Activated CD4-positive, alpha-beta T cell treated with anti-CD3 and anti-CD28 coated beads for 24 hours (primary cell): ENCODE measurements at places on chromosomes 5 and 9.
A peak's percentile ranks its signal among the peaks of the same experiment; 100 is the strongest.

- no peak for DNase-seq
These were observed 545 bp upstream of the CTSV start for GRCh38 chr9:97039514-97039860.

DNA sequence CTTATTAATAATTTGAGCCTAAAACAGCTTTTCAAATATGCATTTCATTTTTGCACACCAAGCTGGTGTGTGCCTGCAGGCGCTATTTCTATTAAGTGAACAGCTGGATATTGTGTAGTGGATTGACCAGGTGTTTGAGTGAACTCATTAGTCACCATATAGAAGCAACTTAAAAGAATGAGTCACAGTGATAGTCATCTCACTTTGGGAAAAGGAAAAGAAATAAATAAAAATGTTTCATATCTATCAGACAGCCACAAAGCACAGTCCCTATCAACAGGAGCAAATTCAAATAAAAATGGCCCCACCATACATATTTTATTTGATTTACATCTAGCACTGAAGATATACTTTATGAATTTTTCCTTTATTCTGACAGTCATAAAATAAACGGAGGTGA, 456.5 kb upstream of the CDH9 start:
- no peak for DNase-seq

DNA sequence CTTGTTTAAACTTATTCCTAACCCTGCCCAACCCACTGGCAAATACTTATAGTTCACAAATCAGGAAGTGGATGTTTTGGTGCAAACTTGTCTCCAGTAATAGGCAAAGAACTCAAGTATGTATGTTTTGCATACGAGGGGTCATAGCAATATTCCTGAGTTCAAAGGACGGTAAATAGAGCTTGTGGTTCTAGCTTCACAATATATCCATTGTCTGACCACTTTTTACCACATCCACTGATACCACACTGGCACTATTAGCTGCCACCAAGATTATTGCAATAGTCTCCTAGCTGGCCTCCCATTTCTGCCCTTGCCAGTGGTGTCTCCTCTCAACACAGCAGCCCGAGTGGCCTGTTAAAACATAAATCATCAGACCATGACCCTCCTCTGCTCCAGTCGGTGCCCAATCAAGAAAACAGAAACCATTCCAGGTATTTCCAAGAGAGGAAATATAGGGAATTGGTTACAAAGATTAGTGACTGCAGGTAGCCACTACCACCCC, 17.0 kb downstream of the GRXCR2 start:
- no peak for DNase-seq

DNA sequence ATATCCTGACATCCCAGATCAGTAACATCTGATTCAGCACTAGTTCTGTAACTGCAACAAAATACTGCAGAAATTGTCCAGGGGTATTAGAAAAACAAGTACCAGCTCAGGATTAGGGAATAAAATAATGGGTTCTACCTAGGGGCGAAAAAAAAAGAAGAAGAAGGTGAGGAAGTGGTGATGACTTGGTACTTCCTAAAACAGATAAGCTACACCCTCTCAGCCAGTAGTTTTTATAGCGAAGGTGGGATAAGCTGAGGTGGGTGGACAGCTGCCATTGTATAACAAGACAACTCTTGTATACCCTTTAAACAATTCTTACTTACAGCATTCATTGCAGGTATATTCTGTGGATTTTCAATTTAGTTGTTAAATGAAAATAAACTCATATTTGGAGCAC, 19.1 kb downstream of the RAPGEF6 start:
- no peak for DNase-seq

DNA sequence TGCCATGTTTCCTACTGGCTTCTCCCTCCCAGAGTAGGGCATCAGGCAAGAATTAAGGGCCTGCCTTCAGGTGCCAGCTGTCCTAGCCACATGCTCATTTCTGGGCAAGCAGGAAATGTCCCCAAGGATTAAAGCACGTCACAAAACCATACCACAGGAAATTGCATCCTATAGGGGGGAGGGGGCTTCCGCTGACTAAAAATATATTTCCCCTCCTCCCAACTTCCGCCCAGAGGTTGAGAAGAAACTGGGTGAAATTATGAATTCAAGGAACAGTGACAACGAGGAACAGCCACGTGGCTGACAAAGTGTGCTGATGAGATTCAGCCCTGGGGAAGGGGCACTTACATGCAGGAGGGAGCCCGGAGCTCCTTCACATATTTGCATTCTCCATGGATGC, 4.1 kb downstream of the HBEGF start:
- DNase-seq: no peak

- DNase-seq: no peak
These were observed 607.5 kb upstream of the SEMA6A start for GRCh38 chr5:117182104-117182503.

DNA sequence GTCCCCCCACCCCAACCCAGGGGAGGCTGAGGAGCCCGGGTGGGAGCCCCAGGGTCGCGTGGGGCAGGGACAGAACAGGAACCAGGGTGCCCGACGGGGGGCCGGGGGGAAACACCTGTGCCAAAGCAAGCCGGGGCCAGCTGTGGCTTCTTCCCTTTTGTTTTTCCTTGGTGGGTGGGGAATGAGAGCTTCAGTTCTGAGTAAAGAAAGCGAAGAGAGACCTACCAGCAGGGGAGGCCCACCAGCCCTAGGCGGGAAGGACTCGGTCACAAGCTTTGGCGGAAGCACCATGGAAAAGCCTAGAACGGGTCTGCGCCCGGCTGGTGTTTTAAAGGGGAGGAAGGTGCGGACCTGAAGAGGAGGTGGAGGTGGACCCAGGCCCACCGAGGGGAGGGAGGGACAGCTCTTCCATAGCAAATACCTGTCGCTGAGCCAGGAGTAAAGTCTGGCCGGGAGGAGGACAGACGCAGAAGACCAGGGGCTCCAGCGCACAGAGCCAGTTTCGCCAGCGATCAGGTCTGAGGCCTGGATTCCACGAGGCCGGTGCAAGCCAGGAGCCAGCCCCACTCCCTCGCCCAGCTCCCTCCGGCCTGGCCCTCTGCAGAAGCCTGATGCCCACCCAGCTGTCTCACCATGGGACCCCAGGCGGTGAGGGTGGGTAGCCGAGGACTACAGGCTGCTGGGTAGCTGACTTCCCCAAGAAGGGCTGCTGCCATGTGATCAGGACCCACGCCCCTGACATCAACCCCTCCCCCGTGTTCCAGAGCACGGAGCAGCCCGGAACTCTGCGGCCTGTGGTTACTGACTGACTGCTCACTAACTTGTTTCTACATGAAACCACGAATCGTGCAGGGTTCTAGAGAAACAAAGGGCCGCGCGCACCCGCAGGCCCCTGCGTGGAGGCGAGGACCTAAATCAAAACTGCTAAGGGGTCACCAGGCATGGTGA, 849 bp upstream of the MGAT1 start:
- peak; percentile 69 for DNase-seq

DNA sequence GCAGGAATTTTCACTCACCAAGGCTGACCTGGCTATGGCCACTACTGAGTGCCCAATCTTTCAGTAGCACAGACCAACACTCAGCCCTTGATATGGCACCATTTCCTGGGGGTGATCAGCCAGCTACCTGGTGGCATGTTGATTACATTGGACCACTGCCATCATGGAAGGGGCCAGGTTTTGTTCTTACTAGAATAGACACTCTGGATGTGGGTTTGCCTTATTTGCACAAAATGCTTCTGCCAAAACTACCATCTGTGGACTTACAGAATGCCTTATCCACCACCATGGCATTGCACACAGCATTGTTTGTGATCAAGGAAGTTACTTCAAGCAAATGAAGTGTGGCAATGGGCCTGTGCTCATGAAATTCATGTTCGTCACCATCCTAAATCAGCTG, 69.7 kb upstream of the SH3GL2 start:
- DNase-seq: no peak

- DNase-seq: no peak
These were observed 188.3 kb downstream of the CNTLN start for GRCh38 chr9:17322882-17323864.

- DNase-seq: no peak
These were observed 133.7 kb downstream of the PRELID2 start for GRCh38 chr5:145701404-145701803.

DNA sequence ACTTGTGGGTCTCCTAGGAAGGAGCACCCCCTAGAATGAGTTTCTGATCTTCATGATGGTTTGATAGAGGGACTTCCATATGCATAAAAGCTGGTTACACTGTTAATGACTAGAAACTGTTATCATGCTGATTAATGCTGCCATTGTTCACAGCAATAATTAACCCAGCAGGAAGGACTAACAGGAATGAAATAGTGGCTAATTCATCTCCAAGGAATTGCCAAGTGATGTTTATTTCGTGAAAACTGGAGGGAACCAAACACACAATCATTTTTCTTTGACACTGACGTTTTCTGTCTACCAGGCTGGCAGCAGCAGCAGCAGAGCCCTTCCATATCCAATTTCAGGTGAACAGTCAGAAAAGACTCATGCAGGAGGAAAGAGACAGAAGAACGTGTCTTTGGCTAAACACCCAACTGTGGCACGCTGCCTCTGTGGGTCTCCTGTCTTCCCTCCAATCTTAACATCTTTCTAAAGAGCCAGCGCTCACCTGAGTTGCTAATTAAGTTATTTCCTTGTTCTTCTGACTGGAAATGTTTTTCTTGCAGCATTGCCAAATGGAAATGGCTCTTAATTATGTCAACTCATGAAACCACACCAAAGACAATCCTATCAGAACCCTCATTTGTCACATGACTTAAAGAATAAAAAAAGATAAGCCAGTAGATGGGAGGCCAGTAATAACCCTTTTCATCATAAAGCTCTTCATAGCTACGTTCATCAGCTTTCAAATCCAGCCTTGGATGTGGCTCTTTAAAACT, 181.5 kb downstream of the SLIT3 start:
- no peak for DNase-seq

- no peak for DNase-seq
These were observed 47.7 kb downstream of the CNTRL start for GRCh38 chr9:121122246-121123032.

- DNase-seq: no peak
These were observed 5.9 kb downstream of the COL5A1 start for GRCh38 chr9:134647359-134648080.

GRCh38 chr5:75603371-75603770, 7.9 kb upstream of the ANKDD1B start:
- DNase-seq: no peak

- no peak for DNase-seq
These were observed 69.2 kb upstream of the CTNND2 start for GRCh38 chr5:11973469-11973868.

- DNase-seq: no peak
These were observed 8.1 kb upstream of the CCL28 start for GRCh38 chr5:43420241-43420640.

- no peak for DNase-seq
These were observed 71.5 kb downstream of the NIPBL start for GRCh38 chr5:36948041-36948440.

- no peak for DNase-seq
These were observed 33.1 kb downstream of the DAB2IP start for GRCh38 chr9:121684381-121685145.

DNA sequence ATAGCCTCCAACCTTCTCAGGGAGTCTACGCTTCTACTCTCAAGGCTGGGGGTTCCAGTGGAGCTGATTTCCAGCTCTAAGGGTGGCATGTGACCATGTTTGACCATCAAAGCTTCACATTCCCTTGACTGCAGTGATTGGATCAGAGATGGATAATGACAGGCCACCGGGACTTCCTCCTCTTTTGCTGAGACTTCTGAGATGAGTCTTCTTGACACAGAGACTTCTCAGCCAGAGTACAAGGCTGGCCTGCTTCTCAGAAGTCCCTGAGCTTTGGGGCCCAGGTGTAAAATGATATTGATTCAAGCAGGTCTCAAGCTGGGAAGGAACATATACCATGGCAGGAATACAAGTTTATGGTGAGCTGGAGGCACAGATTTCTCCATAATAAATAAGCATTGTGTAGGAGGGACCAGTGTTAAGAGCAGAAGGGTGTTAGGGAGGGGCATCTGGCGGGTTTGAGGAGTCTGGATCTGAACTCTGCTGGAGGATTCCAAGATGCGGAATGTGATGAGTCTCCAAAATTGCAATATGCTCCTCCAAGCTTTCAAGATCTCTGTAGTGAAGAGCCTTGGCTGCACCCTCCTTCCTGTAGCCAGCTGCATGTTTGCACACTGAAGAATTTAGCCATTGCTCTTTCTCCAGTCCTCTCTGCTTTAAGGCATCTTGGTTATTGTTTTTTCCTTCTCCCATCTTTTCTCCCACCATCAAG, 41.7 kb upstream of the HSD17B4 start:
- DNase-seq: no peak

DNA sequence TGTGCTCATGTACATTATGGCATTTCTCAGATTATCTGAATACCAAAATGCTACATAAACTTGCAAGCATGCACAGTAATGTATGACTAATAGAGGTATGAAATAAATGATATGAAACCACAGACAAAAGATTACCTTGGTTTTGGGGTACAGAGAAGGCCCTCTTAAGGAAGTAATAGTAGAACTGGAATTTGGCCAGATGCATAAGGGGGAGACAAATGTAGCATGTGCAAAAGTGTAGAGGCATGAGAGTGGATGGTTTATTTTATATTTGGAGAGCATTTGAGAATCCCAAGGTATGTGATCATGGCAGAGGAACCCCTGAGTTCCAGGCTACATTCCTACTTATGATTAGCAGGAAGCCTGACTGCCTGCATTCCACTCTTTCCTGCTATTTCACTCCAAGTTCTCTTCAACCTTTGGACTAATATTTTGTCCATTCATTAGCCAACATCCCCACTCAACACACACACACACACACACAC, 74.2 kb downstream of the MAMDC2 start:
- DNase-seq: no peak

DNA sequence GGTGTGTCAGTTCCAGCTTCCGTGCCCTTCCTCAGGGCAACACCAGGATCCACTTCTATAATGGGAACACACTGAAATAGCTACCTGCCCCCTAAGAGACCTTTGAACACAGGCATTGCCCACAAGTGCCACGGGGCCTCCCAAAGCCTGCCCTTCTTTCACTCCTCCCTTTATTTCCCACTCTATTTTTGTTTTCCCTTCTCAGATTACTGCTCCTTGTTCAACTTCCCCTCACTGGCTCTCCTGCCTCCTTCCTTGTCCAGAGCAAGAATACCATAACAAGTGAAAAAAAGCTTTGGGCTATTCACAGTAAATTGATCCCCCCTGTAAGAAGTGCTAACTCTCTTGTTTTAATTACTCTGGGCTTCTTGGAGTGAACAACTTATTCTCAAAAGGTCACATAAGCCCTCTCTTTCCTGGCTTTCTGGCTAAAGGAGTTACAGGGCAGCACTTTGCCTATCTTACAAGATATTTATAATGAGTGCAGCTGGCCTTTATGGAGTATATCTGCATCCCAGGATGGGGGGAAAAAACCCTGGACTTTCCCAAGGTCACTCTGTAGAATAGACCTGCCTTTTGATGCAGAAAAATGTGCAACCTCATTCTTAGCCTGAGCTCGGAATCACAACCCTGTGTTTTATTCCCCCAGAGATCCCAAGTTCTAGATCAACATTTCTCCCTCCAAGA, 11.3 kb downstream of the CTXN3 start:
- no peak for DNase-seq

DNA sequence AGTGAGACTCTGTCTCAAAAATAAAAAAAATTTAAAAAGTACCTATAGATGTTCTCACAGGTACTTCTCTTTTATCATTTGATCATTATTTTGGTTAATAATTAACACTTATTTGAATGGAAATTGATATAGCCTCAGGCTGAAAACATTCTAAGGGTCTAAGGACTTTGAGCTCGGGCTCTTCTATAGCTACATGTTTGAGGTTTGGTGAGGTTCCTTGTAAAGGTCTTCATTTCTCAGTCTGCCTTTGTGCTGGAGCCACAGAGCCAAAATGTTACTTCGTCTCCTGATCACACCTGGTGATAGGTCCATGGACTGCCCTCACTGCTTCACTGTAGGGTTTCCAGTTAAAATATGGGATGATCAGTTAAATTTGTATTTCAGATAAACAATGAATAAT, 22.6 kb downstream of the ARHGEF37 start:
- DNase-seq: no peak
